ENCODE measurements at places on chromosomes 5 and 9.

DNA sequence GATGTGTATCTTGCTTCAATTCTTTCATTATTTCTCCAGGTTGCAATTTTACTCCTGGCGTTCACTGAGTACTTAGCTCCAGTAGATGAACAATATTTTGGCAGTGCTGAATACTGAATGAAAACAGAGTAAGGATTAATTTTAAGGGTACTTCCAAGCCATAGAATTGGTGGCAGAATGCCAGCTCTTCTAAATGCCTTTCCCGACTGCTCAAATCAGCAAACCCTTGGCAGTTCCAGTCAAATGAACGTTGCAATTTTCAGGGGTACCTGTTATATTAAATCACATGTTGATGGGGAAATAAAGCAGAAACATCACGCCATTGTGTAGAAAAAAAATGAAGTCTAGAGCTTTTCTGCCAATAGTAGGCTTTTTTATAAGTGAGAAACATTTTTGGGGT is 282.4 kb upstream of the RPS23 start:
- DNase-seq, result no peak

DNA sequence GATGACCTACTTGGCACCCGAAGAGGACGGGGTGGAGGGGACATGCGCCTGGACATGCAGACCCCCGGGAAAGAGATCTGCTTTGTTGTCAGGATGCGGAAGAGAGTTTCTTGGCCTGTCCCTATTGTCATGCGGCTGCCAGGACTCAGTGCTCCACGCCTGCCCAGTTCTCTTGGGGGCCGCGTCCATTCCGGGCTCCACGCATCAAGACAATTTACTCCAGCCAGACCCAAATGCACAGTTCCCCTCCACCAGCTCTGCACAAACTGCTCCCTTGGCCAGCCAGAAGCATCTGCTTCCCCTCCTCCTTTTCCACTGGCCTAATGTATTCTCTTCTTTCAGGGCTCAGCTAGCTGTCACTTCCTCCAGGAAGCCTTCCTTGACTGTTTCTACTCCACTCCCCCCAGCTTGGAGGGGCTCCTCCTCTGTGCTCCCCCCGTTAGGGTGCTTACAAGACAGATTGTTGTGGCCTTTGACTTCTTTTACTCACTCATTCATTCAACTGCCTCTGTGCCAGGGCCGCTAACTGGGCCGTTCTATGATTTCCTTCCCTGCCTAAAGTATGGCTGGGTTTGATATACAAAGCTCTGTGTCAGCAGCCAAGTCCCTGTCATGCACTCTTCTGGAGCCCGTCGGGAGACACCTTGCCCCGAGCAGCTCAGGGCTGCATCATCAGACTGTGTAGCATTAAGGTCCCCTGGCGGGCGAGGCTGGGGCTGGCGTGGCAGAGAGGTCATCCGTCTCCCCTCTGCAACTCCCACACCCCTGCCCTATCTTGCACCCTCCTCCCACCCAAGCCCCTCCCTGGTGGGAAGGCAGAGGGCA is 6.6 kb downstream of the FIBCD1 start:
- DNase-seq, result peak; percentile 69

- DNase-seq, result no peak
Measured at GRCh38 chr9:20994486-20994885, 37.0 kb downstream of the HACD4 start.

GRCh38 chr9:134057751-134058701 is 9.8 kb downstream of the BRD3 start:
- DNase-seq, result no peak

- DNase-seq, result peak; percentile 38
Measured at GRCh38 chr9:123509646-123510045, 153.6 kb downstream of the CRB2 start.

DNA sequence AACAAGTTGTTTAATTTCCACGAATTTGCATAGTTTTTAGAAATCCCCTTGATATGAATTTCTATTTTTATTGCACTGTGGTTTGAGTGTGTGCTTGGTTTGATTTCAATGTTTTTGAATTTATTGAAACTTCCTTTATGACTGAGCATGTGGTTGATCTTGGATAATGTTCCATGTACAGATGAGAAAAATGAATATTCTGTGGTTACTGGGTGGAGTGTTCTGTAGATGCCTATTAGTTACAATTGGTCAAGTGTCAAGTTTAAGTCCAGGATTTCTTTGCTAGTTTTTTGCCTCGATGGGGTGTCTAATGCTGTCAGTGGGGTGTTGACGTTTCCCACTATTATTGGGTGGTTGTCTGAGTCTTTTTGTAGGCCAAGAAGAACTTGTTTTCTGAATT is 319.5 kb upstream of the ACTBL2 start:
- DNase-seq, result no peak

GRCh38 chr9:107208121-107208520 is 75.0 kb upstream of the RAD23B start:
- DNase-seq, result peak; percentile 73

DNA sequence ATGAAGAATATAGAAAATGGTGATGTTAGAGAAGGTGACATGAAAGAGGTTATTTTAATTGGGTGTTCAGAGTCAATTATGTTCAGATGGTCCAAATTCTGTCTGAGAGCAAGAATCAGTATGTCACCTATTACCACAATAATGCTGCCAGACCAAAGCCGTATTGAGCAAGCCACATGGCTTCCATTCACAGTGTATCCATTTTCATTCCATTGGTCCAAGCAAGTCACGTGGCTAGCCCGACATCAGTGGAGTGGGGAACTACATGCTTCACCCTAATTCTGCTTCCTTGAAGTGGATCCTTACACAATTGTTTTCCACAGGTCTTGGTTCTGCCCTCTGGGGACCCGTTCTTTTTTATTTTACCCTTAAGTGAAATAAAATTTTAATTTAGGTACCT is 413.5 kb downstream of the EBF1 start:
- no peak for DNase-seq

- DNase-seq, result peak; percentile 71
Measured at GRCh38 chr5:78508186-78508765, 140.3 kb downstream of the LHFPL2 start.

- no peak for DNase-seq
Measured at GRCh38 chr5:40945111-40945510, 35.8 kb downstream of the C7 start.

DNA sequence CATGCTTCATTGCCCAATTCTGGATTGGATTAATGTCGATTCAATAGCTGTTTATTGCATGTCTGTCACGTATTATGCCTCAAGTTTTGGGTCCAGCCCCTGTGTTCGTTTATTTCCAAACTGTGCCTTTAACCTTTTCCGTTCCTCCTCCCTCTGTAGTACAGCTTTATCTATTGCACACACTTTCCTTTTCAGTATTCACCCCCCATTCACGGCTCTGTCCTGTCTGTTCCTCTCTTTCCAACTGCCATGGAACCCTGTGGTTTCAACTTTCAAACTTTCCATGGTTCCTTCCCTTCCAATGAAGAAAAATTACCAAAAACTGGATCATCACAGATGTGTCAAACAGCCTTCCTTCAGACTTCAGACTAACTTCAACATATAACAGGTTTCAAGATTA is 17.1 kb downstream of the SMARCA2 start:
- DNase-seq, result no peak

DNA sequence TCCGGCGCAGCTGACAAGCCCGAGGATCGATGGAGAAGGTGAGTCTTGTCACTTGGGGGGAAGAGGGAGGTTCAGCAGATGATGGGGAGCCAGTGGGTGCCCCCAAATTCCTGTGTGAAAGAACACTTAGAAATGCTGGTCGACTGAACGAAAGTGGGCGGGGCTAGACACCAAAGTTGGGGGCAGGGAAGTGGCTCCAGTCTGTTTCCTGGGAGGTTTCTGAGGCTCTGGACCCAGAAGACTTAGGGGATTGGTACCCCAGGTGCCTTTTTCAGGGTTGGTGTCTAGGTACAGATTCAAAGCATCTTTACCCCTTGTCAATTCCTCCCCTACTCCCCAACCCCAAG is 278.6 kb downstream of the ZSWIM6 start:
- no peak for DNase-seq

GRCh38 chr9:108900176-108900575 is 33.7 kb downstream of the ELP1 start:
- no peak for DNase-seq

DNA sequence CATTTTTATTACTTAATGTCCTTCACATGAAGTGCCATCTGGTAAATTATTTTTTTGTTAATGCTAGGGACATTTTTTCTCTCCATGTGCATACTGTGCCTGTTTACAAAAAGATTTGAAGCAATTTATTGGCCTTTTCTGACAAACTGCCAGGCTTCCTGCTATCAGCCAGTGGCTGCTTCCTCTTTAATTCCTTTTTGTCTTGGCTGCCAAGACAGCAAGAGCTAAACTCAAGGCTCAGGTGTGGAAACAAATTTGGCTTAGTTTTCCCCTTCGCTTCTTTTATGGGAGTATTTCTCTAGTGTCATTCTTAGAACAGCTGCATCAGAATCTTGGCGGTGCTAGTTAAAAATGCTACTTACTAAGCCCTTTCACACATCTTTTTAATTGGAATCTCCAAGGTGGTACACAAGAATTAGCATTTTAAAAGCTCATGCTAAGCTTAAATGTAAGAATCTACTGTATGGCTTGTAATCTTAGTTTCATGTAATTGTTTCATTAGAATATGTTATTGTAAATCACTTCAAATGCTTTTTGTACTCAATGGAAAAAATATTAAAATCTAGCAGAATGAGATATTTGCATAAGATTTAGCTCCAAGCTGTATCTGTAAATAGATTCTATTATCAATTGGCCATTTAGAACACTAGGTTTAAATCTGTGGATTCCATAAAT is 134.2 kb upstream of the RASGRF2 start:
- no peak for DNase-seq

DNA sequence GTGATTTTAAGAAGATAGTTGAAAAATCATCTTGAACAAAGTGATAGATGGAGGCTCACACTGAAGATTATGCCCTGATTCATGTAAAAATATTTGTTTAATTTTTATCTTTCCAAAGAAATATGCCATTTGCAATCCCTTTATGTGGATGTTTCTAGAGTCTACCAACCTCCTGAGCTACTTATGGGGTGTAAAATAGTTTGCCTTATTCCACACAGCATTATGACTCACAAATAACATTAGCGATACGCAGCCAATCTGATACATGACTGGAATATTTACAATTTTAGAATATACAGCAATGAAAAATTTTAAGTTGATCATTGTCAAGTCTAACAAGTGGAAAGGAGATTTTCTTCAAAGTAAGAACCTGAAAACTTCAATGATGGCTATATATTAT is 327.5 kb downstream of the EDIL3 start:
- DNase-seq, result peak; percentile 2

DNA sequence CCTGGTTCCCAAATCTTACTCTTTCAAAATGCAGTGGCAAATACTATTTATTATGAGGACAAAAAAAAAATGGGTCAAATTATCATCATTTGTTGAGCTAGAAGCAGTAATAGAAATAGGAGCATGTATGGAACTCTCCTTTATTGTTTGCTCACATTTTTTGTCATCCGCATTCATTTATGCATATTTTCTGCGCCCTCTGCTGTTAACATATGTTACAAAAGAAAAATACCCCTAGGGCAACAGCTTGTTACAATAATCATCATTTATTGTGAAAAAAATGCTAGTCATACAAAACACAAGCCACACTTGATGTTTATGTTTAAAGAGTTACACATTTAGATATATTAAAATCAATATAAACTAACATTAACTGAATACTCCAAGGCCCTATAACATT is 328.2 kb downstream of the TUSC1 start:
- DNase-seq, result peak; percentile 0

Measured in EL (cell line).